Activated naive CD8-positive, alpha-beta T cell treated with anti-CD3 and anti-CD28 coated beads for 36 hours (primary cell): ENCODE measurements at places on chromosomes 5 and 9. TPM values are rescaled to one million over a fixed set of nuclear protein-coding genes. Genes with fewer than 3 reads are reported as not detected.

The REEP5 gene
- total RNA-seq: 45.3 TPM

The IFNB1 gene
- total RNA-seq: 1.2 TPM

- no peak for DNase-seq
Observed at GRCh38 chr9:89814340-89815040, 209.7 kb downstream of the GADD45G start.

The NDUFA8 gene
- 56.4 TPM for total RNA-seq

The CDH9 gene
- not detected for total RNA-seq

DNA sequence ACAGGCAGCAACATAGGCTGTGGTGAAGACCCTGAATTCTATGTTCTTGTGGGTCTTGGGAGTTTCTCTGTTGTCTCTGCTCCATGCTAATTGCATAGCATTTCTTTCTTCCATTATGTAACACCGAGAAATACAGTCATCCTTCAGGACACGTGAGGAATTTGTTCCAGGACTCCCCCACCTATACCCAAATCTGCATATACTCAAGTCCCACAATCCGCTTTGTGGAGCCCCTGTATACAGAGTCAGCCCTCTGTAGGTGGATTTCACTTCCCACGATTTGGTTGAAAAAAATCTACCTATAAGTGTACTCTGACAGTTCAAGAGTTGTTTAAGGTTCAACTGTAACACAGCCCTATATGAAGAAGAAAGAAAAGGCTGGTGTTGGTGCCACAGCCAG lies 22.1 kb downstream of the ANKRD33B start:
- no peak for DNase-seq

The ECM2 gene
- not detected for total RNA-seq

DNA sequence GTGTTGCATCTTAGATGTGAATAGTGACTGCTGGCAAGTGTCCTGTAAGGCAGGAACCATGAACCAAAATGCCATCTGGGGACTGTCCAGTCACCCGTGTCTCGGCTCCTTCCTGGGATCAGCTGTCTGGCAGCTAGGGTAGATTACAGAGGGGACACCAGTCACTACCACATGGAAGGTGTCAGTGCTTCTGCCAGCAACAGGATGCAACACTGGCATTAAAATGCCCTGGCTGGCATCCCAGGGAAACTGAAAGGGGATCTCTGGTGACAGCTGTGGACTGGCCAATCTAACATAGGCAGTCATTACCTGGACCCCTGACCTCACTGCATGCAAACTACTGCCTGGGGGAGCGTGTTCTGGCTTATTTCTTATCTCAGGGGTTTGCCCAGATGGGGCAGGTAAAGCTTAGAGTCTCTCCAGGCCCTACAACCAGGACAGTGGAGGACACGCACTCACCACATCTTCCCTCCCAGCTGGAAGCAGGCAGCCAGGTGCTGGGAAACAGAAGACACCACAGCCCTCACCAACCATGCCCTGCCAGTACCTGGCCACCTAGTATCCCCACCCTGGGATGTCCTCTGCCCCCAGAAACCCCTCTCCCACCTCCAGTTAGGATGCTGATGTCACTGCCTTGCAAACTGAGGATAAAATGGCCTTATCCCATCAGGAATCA lies 83.8 kb downstream of the SEMA4D start:
- DNase-seq: no peak

The NMUR2 gene
- total RNA-seq: not detected

- no peak for DNase-seq
Observed at GRCh38 chr5:135229679-135230132, 169.3 kb downstream of the MACROH2A1 start.

The PCDHB5 gene
- not detected for total RNA-seq

DNA sequence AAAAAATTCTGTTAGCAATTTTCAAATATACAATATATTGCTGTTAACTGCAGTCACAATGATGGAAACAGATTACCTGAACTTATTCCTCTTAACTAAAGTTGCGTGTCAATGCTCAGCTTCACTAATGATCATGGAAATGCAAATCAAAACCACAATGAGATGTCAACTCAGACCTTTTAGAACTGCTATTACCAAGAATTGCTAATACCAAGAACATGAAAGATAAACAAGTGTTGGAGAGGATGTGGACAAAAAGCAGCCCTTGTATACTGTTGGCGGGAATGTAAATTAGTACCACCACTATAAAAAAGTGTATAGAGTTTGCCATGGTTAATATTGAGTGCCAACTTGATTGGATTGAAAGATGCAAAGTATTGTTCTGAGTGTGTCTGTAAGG lies 1409.7 kb upstream of the CDH18 start:
- DNase-seq: no peak

- DNase-seq: no peak
Observed at GRCh38 chr9:115674091-115674490, 479.5 kb upstream of the PAPPA start.

The CCNI2 gene
- total RNA-seq: 8.4 TPM

GRCh38 chr5:90802474-90803317 lies 244.1 kb downstream of the ADGRV1 start:
- peak; percentile 5 for DNase-seq

DNA sequence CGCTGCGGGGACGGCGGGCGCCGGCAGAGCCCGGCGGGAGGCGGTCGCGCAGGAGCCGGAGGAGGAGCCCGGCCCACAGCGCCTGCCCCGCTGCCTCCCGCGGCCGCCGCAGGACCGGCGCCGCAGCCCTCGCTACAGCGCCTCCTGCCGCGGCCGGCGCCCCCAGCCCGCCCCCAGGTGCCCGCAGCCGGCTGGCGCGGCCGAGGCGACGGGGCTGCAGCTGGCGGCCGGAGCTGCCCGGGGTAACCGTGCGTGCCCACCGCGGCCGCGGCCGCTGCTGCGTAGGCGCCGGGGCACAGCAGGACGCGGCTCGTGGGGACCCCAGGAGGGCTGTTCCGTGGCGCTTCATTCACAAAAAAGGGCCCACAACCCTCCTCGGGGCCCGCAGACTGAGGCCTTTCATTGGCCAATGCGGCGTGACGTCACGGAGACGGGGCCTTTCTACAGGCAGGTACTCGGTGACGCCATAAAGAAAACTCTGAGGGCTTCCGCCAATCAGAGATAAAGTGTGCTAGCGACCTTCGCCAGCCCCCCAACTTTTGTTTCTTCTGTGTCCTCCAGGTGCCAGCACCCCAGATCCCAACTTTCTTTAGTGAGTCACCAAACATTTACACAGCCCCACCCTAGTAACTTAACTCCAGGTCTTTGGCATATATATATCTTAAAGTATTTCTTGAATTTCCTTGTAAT lies at the start of gene CDC14B:
Gene CDC14B, minus strand, starts transcription at position 353 of the 690 bp plus-strand sequence. CDS start 465 bp downstream, outside the sequence.
- peak; percentile 75 for DNase-seq

The AQP7 gene
- total RNA-seq: not detected

GRCh38 chr5:89064054-89064453 lies 181.1 kb upstream of the MEF2C start:
- no peak for DNase-seq

The DUSP1 gene
- 8.9 TPM for total RNA-seq

DNA sequence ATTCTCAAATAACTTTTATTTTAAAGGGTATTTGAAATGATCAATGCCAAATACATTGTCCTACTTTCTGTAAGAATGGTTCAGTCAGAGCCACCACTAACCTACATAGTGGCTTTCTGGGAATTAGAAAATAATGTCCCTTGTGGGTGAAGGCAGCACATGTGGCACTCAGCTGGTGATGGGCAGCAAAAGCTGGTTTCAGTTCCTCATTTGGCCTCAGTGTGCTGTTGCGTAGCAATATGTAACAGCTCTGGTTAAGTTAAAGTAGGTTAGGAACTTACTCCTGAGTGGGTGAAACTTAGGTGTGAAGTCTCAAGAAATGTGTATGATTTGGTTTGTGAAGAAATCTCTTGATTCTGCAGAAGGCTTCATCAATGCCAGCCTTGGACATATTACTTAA lies 99.6 kb upstream of the SPEF2 start:
- DNase-seq: no peak

The SHC3 gene
- total RNA-seq: not detected

The GFI1B gene
- total RNA-seq: not detected

GRCh38 chr9:33458444-33458843 lies 11.1 kb upstream of the AQP3 start:
- peak; percentile 59 for DNase-seq

GRCh38 chr5:148085977-148086705 lies 22.4 kb downstream of the SPINK5 start:
- no peak for DNase-seq

DNA sequence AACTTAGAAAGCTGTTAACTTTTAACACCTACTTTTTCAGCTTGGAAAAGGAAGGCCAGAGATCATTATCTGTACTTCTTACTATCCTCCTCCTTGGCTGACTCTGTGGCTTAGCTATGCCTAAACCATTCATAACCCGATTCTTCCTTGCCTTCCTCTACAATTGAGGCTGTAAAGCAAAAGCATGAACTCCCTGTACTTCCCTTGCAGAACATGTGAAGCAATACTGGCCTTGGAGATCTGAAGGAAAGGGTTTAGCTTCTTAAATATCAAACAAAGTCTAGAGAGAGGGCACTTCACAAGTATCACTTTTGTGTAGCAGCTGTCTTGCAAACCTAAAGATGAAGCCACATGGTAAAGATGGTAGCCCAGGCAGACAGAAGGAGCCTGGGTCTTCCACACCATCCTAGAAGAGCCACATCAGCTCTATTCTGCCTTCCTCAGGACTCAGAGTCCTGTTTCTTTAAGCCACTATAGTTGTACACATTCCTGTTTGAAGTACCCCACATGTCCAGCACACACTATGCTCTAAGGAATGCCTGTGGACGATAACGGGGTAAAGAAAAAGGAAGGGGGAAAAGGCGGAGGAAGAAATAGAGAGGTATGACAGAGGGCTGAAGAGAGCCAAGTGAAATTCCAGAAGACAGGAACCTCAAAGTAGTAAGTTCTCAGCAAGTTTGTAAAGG lies 169.2 kb downstream of the SLIT3 start:
- no peak for DNase-seq
